NCI-H1417 (cell line): ENCODE measurements at places on chromosomes 6 and 20.
A peak's percentile ranks its signal among the peaks of the same experiment; 100 is the strongest.

DNA sequence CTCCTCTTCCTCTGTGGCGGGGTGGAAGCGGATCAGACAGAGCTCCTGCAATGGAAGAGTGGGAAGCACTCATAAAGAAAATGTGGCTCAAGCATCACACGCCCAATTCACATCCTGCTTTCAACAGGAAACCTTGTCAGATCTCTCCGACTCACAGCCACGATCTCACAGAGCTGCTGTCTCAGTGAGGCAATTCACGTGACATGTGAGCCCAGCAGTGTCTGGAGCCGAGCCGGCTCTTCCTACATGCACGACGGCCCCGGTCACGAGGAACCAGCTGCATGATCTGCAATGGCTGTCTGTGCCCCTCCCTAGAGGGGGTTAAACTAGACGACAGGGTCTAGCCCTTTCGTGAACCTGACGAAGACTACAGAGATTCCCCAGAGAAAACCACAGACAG is 29.5 kb upstream of the TCFL5 start:
- DNase-seq, result no peak

DNA sequence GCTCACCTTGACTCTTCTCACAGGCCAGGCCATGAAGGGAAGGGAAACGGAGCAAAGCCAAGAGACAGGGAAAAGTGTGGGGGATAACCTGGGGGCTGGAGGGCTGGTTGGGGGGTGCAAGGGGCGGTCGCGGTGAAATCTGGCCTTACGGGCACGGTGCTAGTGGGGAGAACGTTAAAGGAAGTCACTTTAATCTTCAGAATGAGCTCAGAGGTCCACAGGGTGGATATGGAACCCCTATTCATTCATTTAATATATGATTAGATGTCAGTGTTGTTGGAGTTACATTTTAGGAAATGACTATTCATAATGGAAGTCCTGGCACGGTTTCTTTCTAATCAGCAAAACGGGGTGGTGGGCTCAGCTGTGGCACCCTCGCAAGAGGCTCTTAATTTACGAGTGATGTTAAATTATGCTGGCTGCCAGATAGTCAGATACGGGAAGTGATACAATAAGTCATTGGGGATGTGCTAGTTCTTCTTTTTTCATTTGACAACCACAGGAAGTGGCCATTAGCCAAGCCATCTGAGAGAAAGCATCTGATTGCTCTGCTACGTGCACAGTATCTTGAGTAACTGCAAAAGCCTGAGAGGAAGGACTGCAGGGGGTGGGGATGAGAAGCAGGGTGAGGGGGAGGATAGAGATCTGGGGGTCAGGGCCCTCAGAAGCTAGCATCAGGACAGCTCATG is 253.0 kb downstream of the QKI start:
- DNase-seq, result no peak

DNA sequence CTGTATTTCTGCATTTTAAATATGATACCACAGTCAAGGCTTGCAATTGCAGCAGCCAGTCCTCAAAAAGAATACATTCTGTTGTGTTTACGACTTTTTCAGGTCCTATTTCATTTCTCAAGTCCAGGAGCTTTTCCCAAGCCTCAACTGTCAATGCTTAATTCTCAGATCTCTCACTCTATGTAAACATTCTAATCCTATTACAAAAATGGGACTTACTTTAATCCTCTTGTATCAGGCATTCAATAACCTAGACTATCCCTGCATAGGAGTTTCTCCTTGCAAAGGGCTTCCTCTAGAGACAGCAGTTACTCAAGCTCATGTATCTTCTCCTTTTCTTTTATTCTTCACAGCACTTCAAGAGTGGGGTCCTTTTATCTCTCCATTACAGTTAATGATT is 1293.0 kb downstream of the GRIK2 start:
- no peak for DNase-seq

- DNase-seq, result peak; percentile 98
These were observed 26.3 kb downstream of the BHLHE23 start for GRCh38 chr20:62980380-62980960.

DNA sequence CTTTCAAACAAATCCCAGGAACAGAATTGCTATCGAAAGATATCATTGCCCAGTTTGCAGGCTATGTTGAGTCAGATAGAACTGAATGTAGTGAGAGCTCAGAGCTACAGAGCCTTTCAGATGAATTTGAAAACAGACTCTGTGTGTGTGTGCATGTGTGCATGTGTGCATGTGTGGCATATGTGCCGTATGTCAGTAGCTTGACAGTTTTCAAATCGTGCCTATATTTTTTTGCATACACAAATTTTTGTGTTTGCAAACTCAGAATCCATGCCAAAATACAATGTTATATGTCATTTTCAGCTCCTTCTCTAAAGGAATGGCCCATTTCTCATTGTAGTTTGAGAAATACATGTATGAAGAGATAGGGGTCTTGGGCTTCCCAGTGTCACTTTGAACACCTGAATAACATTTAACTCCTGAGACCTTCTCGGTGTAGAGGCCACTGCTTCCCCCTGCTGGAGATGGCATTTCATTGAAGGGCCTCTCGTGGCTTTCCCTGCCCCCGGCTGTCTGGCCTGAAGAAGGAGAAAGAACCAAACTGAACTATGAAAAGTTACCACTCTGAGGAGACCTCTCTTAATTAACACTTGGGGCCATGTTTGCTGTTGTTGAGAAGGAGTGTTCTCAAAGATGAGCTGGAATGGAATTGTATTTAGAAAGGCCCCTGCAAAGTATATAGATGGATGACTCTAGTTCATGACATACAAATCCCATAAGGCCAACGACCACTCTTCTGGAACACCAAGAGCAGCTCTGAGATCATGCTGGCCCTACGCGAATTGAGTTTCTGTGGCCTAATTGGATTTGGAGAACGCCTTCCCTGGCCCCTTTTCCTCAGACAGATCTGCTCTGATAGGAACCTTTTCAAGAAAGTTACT is 58.7 kb downstream of the VAPB start:
- peak; percentile 31 for DNase-seq

DNA sequence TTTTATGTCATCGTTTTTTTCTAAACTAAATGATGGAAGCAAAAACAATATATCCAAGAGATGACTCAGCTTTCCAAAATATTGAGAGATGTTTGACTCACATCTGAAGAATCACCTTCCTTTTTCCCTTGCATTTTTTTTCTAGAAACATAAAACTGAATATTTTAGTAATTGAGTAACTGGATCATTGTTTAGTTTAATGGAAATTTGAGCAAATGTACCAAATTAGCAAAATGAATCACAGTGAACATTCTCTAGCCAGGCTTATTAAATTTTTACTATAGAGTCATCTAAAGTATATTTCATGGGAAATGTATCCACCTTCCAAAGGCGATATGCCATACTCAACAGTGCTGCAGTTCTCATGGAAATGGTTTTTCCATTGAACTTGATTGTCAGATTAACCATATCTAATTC is 145.5 kb downstream of the TENT5A start:
- no peak for DNase-seq

GRCh38 chr20:45796337-45797065 is 4.7 kb downstream of the DNTTIP1 start:
- no peak for DNase-seq

- DNase-seq, result no peak
These were observed 5.3 kb downstream of the TP53TG5 start for GRCh38 chr20:45372646-45373352.

DNA sequence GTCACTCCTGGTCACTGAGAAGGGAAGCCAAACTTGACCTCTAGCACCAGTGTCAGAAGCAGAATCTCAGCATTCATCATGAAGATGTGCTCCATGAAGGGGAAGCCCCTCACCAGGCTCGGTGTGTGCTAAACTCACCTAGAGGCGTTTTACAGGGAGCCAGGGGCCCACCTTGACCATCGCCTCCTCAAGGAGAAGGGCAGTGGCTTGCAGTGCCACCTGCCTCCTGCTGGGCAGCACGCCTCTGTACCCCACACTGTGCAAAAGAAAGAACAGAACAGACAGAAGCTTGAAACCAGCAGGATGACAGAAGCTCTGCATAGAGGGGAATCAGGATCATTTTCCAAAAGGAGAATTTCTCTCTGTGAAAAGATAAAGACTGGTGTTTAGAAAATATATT is 39.7 kb downstream of the NOX3 start:
- no peak for DNase-seq

DNA sequence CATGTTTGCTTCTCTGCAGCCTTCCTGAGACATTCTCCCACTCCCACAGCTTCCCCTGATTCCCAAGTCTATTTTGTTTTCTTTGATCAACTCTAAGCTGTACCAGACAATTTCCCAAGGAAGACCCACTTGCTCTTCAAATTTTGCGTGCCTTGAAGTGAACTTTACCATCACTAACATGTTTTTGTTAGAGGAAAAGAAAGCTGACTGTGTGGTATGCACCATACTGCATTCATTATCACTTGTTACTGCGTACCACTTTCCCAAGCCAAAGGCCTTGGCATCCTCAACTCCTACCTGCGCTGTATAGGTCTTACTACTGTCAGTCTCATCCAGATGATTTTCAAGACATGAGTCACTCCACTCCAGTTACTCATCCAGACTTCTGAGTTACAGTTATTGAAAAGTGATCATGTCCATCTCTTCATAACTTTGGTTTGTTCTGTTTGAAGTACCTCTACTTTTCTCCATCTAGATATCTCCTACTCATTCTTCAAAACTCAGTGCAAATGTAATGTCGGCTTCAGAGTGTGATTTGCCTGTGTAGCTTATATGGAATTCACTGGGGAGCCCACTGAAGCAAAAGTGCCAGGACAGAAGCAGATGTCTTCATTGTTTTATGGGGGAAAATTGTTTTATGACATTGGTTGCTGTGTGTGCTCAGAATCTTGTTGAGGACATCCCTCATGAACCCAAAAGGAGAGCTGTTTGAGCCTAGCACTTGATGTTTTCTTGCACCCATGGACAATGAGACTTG is 5.2 kb downstream of the RPS12 start:
- DNase-seq, result no peak

- DNase-seq, result peak; percentile 95
These were observed 143.8 kb downstream of the LPA start for GRCh38 chr6:160520043-160520904.

- DNase-seq, result no peak
These were observed 94.6 kb upstream of the SUPT3H start for GRCh38 chr6:45472382-45472781.

DNA sequence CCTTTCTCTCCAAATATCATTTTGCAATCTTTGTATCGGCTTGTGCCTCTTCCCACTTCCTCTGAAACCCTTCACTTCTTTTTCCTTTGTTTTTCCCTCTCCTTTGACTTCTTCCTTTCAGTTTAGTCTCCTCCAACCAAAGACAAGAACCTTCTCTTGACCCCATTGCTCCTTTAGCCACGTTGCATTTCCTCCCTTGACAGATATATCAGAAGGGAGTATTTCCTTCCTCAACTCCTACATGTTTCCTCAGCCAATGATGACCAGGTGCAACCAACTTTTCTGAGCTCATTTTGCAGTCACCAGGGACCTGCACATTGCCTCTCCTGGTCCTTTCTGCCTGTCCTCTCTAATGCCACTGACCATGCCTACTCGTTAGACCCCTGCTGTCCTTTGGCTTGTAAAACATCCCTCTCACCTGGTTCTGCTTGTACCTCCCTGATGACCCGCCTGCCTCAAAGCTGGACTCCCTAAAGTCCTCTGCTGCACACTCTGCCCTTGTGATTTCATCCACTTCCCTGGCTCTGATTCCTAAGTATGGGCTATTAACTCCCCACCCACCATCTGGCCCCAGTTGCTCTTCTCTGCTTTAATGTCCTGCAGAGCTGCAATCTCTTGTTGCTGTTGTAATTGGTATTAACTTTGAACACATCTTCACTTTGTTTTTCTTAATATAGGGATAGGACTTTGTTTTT is 27.4 kb downstream of the SLC22A16 start:
- DNase-seq, result no peak

- DNase-seq, result no peak
These were observed 901 bp downstream of the KCNK15 start for GRCh38 chr20:44746367-44747165.

DNA sequence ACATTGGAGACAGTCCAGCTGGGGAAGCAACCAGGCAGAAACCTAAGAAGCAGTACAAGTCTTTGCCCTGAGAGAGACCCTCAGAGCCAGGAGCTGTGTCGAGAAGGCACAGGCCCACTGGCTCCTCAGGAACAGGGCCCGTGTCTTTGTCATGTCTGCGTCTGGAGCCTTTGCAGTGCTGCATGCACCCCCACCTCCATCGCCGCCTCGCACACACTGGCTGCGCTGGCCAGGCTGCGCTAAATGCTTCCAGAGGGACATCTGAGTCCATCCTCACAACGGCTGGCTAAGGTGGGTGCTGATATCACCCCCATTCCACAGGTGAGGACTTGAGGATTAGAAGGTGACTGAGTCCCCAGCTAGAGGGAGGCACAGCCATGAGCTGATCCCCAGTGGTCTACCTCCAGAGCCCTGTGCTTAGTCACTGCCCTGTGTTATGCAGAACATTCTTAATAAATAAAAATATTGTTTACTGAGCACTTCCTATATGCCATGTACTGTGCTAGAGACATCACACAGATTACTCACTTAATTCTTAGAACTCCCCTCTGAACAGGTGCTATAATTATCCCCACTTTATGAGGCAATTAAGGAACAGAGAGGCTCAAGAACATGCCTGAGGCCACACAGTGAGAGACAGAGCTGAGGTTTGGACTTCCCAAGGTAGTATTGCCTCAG is 27.6 kb downstream of the GABRR2 start:
- no peak for DNase-seq

DNA sequence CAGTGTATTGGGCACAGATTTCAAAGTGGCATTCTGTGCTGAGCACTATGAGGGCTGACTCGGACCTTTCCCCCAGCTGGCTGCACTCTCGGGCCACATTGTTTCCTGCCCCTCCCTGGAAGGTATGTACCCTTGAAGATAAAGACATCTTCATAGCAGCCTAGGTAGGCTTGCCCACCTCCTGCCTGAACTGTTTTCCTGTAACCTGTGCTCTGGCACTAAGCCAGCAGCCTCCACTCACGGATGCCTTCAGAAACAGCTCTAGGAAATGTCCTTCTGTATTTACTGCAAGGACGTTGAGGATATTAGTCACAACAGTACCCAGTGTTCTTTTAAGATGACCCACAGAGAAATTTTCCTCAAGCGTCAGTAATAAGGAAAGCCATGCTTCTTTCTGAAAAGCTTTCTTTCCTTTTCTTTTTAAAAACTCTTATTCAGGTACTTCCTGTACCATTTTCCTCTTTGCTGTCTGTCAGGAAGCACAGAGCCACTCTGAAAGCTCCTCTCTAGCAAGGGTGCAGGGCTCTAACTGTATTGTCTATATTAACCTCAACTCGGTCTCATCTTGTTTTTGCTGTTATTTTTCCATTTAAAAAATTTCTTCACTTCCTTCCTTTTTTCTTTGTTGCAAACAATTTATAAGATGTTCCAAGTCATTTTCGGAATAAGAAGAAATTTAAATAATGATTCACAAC is 43.5 kb downstream of the TTI1 start:
- DNase-seq, result peak; percentile 9

DNA sequence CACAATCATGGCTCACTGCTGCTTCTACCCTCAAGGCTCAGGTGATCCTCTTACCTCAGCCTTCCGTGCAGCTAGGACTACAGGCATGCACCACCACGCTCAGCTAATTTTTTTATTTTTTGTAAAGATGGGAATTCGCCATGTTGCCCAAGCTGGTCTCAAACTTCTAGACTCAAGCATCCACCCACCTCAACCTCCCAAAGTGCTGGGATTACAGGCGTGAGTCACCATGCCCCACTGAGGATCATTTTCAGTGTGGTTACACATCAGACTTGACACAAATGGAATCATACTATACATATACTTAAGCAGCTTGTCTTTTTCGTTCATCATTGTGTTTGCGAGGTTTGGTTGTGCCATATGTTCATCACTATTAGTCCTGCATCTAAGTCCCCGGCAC is 26.6 kb downstream of the ZC3H12D start:
- DNase-seq, result no peak

GRCh38 chr6:113052506-113052905 is 705.4 kb downstream of the RFPL4B start:
- DNase-seq, result no peak
